Cerebellar nuclear complex (tissue), 1 donor: ENCODE measurements at places on chromosomes 7 and 10.

DNA sequence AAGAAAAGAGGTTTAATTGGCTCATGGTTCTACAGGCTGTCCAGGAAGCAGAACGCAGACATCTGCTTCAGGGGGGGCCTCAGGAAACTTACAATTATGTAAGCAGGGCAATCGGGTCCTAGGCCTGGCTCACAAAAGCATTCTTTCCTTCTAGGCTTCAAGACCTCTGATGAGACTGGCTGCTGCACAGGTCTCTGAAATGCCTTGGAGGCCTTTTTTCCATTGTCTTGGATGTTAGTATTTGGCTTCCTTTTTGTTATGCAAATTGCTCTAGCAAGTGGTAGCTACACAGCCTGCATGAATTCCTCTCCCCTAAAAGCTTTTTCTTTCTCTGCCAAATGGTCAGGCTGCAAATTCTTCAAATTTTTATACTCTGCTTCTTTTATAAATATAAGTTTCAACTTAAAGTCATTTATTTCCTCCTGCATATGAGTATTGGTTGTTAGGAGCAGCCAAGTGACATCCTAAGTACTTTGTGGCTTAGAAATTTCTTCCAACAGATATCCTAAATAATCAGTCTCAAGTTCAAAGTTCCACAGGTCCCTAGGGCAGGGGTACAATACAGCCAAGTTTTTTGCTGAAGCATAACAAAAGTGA lies 83.1 kb upstream of the SEMA3A start:
- no peak for DNase-seq

- no peak for DNase-seq
Measured at GRCh38 chr10:51459476-51459875, 239.9 kb downstream of the CSTF2T start.

- DNase-seq = no peak
Measured at GRCh38 chr7:150629347-150629746, 2.8 kb downstream of the GIMAP6 start.

GRCh38 chr7:37671876-37672275 lies 11.7 kb upstream of the GPR141 start:
- DNase-seq = no peak

- no peak for DNase-seq
Measured at GRCh38 chr7:71442492-71443190, 310.7 kb downstream of the GALNT17 start.

- DNase-seq = no peak
Measured at GRCh38 chr10:25261558-25261957, 86.8 kb downstream of the GPR158 start.

GRCh38 chr7:34900891-34901513 lies 136.3 kb downstream of the DPY19L1 start:
- DNase-seq = no peak
